Activated CD4-positive, CD25-positive, alpha-beta regulatory T cell treated with anti-CD3 and anti-CD28 coated beads, Interleukin-2, amount 50 U/mL, for 16 hours (primary cell): ENCODE measurements at places on chromosomes 5 and 9.

- no peak for DNase-seq
Observed at GRCh38 chr5:93596676-93597490, 13.9 kb downstream of the NR2F1 start.

DNA sequence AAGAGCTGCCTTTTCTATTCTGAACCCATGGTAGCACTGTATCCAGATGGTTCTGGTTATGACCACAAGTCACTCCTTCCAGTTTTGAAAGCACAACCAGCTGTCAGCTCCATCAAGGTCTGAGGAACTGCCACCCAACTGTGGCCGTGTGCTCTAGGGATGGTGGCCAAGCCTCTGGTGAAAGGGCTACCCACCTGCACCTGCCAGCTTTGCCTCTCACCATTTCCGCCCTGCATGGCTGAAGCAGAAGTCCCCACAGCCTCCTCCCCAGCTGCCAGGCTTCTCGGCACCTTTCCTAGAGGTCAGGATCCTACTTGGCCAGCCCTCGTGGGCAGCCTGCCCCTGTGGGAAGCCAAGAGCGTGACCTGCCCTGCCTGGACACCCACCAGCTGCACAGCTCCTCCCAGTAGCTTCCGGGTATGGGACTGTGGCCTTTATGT, 16.8 kb downstream of the SEMA5A start:
- DNase-seq, result no peak

DNA sequence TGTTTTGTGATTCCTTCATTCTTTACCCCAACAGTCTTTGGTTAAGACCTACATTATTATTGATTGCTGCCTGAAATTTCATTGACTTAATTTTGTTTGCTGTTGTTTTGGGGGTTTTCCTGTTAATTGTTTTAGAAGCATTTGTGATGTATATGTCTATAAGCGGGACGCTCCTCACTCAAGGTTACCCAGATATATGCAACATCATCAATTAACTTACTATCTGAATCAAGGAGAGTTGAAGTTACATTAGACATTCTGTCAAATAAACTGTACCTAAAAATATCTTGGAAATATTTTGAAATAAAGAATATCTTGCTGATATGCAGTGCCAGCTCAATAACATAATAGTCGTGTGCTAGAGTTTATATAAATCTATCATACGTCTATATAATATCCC, 125.9 kb upstream of the CDH18 start:
- DNase-seq, result no peak

DNA sequence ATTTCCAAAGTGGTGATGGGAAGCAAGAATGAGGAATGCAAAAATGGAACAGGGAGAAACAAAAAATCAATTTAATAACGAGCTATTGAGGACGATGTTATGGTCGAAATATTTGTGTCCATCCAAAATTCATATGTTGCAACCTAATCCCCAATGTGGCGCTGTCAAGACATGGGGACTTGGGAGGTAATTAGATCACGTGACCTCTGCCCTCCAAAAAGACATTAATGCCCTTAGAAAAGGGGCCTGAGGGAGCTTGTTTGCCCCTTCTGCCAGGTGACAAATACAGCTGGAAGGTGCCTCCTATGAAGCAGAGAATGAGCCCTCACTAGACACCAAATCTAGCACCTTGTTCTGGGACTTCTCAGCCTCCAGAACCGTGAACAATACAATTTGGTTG, 315.2 kb upstream of the CDH9 start:
- DNase-seq, result no peak

- no peak for DNase-seq
Observed at GRCh38 chr5:82863266-82863665, 213.9 kb downstream of the TMEM167A start.
